ENCODE measurements at places on chromosomes 13 and 19.

- no peak for DNase-seq
These were observed 125.2 kb downstream of the LMO7 start for GRCh38 chr13:75761369-75761768.

DNA sequence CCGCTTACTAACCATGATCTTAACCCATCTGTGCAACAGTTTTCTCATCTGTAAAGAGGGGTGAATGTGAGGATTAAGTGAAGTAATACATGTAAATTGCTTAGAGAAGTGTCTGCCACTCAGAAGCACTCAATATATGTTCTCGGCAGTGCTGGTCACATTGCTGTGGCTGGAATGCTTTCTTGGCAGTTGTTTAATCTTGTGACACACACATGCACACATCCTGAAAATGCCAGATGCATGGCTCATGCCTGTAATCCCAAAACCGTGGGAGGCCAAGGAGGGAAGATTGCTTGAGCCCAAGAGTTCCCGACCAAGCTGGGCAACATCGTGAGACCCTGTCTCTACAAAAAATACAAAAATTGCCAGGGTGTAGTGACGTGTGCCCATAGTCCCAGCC is 4.9 kb upstream of the DMKN start:
- no peak for DNase-seq

DNA sequence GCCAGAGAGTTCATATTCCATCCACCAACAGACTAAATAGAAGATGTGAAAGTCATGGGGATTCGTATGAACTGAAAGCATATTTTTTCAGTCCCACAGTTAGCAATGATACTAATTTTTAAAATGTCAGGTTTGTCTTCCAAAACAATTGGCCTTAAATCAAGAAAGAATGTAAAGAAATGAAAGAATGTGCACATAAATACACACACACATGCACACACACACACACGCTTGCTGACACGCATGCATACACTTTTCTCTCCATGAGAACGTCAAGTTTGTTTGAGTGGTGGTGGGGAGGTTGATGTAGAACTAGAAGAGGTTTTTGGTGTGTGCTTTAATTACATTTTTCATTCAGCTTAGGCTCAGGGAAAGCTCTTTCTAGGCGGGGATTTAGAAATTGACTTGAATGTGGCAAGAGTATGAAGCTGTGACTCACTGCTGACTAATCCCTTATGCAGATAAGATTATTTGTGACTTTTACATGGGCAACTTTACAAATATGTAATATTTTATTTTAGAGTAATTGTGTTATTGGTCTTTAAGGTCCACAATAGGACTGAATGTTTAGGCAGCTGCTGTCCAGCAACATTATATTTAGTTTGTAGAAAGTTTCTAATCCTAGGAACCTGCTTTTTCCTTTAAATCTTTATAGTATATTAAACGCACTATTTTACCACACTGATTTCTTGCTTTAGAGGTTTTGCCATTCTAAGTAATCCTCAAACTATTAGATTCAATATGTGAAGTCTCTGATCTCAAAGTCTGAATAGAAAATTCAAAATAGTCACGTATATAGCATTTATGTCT is 18.8 kb downstream of the FLT1 start:
- DNase-seq: no peak

DNA sequence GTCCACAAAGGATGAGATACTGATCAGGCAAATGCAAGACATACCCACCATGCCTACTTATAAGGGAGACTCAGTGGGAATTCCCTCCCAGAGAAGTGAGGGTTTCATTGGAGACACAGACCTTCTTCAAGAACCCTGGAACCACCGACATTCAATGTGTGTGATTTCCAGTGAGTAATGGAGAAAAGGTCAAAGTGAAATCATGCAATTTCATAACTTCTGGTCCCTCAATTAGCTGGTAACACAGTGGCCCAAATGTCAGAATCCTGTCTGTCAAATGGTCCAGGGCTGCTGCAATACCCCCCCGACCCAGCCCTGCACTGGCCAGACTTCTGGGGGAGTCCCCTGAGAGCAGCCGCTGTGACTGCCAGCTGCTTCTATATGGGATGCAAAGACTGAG is 4.7 kb upstream of the METTL21C start:
- DNase-seq: no peak

DNA sequence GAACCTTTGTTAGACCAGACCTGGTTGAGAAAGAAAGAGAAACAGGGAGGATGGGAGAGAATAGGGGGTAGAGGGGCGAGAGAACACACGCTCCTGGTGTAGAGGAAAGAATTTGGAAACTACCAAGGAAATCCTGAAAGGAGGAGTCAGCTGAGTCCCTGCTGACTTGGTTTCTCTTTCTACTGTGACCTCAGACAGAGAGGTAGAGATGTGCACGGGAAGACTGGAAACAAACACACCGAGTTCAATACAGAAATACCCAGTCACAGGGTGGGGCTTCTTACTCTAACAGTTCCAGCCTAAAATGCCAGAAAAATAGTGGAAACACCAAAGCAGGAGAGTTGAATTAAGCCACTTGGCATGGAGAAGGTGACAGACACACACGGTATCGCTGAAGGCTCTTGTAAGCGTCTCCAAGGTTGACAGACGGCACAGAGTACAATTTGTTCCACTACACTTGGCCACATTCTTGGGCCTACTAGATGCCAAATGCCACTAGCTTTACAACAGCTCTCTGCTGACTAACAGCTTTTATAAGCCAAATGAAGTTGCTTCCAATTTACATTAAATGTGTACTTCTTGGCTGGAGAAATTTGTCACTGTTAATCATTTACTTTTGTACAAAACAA is 28.1 kb downstream of the LATS2 start:
- DNase-seq: no peak

GRCh38 chr13:34765446-34766180 is 176.5 kb upstream of the NBEA start:
- no peak for DNase-seq

DNA sequence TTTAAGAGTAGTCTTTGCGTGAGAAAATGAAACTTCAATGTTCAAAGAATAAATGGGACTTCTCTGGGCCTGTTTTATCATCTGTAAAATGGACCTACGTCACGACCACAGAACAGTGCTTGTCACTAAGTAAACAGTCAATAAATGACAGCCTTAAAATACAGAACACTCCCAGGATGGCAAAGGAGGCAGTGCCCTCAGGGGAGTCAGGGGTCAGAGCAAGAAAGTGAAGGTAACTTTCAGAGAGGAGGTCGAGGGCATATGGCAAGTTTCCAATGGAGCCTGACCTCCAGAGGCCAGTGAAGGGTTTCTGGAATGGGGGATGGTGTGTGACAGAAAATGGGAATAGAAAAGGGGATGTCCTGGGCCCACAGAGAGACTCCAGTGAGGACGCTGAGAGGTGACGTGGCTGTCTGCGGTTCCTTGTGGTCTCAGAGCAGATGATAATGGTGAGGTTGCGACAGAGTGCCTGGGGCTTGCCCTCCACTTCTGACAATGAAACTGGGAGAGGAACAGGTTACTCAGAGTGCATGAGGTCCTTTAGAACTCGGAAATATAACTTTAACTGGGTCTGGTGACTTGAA is 91.8 kb downstream of the UBL3 start:
- DNase-seq: no peak

GRCh38 chr13:46278474-46278873 is 66.7 kb downstream of the LRRC63 start:
- DNase-seq: no peak

- DNase-seq: no peak
These were observed 34.1 kb upstream of the KLF12 start for GRCh38 chr13:74168263-74168675.

DNA sequence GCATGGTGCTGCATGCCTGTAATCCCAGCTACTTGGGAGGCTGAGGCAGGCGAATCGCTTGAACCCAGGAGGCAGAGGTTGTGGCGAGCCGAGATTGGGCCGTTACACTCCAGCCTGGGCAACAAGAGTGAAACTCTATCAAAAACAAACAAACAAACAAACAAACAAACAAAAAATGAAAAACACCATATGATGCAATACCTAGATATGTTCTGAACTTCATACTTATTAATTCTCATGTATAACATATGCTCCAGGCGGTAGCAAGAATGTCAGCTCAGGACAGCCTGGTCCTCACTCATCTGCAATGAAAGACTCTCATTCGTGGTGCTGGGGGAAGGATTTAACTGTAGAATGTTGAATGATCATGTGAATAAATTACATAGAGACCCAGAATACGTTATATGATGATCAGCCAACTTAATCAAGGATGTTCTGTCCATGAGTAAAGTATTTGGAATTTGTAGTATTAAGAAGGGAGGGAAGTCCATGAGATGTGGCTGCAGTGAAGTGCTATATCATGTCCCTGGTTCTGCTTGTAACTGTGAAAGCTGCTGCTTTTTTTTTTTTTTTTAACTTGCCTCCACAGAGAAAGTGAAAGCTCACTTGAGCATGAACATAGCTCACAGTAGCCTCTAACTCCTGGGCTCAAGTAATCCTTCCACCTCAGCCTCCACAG is 206.8 kb downstream of the UQCRFS1 start:
- DNase-seq: no peak

DNA sequence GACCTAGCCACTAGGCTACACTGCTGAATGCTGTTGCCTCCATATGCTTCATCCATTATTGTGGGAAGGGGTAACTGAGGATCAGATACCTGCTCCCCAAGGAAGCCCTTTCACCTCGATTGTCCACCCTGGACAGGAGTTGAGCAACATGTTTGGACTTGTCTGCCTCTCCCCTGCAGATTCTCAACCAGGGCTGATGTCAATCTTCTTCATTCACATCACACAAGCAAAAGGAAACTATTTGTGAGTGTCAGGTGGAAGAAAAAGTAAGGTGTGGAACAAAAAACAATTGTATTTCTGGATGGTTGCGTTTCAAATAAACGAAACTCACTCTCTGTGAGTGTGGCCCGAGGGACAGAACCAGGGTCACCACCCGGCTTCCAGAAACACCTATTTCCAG is 29.5 kb upstream of the MUC16 start:
- DNase-seq: no peak

GRCh38 chr13:63435667-63436324 is 2020.1 kb upstream of the PCDH20 start:
- DNase-seq: no peak

DNA sequence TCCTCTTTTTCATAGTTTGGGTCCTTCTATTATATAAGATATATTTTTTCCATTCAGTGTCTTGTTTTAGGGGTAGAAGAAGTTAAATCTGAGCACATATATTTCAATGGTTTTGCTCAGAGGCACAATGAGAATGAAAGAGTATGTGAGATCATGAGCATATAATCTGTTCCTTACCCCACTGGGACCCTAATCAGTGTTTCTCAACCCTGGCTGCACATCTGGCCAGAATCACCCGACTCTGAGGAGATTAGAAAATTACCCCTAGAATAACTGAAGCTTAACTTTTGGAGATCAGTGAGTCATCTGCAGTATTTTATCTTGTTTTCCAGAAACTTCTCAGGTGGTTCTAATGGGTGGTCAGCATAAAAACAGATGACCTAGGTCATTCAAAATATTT is 782 bp downstream of the CYSLTR2 start:
- no peak for DNase-seq

DNA sequence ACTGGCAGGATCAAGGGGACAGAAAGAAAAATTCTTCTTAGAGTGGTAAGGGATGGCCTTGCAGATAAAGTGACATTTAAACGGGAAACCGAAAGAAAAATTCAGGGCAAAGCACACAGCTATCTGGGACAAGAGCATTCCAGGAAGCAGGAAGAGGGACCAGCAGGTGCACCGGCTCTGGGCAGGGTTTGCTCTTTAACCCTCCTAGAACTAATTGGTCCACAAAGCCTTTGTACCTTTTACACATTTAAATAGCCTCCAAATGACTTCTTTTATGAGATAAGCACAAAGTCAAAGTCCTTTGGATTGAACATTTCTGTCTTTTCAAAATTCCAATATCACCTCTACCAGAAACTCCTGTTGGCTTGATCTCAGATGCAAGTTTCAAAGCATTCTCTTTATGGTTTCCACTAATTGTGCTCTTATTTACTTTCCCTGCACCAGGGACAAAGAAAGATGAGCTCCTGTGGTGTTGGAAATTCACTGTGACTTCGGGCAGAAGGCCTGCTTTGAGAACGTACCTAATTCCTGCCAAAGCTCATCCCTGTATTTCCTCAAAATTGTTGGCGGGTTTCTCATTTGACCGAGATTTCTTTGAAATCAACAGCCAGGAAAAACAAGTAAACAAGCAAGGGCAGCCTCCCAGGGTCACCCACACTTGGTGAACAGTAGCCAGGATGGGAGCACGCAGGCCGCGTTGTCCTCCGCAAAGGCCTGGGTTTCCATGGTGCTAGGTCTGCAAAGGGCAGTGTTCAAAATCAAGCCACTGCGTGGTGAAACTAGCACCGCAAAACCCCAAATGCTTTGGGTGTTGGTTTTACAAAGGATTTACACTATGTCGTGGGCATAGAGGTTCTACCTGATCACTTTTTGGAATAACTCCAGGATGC is 98.6 kb downstream of the IRS2 start:
- peak; percentile 37 for DNase-seq

- no peak for DNase-seq
These were observed 23.2 kb downstream of the PDX1 start for GRCh38 chr13:27942972-27943371.

- DNase-seq: no peak
These were observed 45.7 kb upstream of the FLT1 start for GRCh38 chr13:28540612-28541011.

GRCh38 chr13:76953968-76954367 is 5.7 kb downstream of the ACOD1 start:
- DNase-seq: no peak

DNA sequence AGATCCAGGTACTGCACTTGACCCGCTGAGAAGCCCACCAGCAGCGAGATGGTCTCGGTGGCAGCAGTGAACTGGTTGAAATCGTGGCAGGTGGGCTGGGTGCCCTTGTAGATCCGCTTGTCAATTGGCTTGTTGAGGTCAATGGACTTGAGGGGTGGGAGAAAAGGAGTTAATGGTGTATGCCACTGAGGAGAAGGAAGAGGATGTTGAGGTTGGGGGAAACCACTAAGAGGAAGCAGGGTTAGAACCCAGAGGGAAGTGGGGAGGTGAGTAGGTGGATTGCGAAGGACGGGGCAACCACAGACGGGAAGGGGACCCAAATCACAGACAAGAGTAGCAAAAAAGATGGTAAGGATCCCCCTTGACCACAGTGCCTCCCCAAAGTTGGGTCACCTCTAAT is 1.7 kb downstream of the DMWD start:
- DNase-seq: no peak

Measured in SHP77 (cell line).